ENCODE measurements at places on chromosomes 3 and 15.

DNA sequence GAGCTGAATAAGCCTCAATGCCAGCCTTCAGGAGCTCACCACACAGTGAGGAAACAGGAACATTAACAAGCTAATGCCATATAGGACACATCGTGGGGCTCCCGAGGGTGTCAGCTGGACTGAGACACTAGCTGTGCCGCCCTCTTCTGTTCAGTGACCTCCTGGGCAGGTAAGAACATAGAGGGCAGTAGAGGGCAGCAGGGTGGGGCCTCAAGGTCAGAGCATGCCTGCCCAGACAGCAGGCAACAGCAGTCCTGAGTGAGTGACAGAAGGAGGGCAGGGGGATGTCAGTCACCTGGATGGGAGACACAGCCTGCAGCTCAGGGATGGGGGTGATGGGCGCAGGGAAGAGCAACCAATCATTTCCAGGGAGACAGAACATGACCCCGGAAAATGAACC, 15.5 kb downstream of the NTRK3 start:
- no peak for DNase-seq

- DNase-seq = no peak
Measured at GRCh38 chr15:81224232-81224631, 27.6 kb downstream of the IL16 start.

DNA sequence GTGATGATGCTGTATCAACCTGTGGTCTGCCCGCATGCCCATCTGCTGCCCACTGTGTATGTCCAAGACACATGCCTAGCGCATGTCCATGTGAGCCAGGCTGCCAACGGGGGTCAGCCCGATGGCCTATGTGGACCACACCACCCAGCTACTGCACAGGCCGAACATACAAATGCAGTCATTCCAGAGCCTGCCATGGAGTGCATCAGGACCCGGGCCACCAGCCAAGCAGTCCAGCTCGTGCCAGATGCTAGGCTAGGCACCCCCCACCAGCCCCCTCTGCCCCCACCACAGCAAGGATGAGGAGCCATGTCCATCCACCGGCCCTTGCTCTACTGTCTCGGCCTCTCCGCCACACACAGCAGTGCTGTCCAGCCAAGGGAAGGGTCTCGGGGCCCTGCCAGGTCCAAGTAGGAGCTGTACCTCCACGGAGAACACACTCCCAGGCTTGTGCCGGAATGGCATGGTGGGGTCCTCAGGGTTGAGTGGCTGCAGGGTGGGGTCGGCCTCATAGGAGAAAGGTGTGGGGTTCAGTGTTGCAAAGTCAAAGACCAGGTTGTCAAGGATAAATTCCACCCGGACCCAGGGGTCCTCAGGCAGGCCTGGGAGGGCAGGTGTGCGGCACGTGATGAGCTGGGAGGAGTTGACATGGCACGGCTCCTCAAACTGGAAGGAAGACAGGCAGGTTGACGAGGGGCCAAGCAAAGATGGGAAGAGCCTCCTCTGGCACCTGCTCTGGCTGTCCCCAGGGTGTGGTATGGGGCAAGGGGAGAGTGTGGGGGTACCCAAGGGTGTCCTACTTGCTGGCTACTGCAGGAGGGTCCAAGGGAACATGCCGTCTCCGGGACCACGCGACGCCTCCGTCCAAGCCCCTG, 15.3 kb downstream of the PLXNB1 start:
- DNase-seq = no peak

DNA sequence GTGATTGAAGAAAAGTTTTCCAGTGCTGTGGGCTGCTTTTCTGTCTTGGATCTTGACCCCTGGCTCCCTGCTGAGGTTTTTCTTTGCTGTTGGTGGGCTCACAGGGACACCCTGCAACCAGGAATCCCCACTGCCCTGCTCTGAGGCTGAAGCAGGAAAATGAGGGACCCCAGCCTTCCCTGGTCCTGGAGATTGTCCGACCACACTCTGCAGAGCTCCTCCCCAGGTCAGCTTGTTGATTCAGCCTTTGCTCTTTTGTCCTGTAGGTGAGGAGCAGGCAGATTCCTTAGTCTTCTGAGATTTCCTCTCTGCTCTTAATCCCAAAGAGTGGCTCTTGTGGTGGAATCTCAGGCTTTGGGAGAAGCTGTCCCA, 194.5 kb downstream of the RPLP1 start:
- no peak for DNase-seq

DNA sequence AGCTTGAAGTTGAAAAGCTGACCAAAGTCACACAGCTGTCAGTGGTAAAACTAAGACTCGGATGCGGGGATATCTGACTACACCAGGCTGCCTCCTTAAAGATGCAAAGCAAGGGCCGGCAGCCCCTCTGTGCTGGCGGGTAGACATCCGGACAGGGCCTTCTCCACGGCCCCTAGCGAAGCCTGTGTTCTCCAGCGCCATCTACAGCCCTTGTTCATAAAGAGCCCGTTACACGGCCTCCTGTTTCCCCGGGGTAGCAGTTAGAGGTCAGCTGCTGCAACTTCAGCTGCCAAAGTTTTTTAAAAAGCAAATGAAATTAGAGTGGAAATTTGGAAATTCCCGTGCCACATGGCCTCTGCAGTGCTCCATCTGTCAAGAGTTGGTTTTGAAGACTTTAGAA, 383.0 kb downstream of the TBL1XR1 start:
- peak; percentile 24 for DNase-seq

DNA sequence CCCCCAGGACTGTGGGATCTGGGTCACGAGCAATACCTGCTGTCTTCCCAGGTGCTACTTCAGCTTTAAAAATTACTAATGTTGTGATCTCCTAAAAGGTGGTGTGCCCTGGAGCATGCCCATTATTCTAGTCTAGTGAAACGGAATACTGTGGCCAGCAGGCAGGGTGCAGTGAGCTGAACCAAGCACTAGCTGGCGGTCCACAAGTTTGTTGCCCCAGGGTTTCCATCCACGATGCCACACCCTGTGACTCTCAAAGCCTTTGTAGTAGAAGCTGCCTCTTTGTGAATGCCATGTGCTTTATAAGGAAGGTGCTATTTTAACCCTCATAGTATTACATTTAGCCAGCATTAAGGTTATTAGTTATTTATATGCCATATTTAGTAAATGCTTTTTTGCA, 49.1 kb downstream of the PXYLP1 start:
- DNase-seq = no peak

GRCh38 chr3:41037651-41038334, 161.5 kb upstream of the CTNNB1 start:
- no peak for DNase-seq

- DNase-seq = no peak
Measured at GRCh38 chr3:34948517-34948916, 690.8 kb upstream of the ARPP21 start.

DNA sequence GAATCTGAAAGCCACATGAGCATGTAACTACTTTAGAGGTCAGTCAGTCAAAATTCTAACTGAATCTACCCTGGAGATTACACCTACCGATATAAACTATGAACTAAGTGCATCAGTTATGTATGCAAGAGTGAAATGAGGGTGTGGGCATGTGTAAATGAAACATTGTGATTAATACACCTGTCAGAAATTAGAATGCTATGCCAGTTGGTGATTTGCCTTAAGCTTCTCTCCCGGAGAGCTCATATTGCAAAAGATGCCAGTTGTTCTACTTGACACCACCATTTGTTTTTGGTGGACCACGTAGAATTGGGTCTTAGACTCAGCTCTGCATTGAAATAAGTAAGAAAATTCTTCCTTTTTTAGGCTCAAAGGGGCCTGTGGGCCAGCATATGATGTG, 91.0 kb upstream of the KBTBD8 start:
- DNase-seq = no peak

GRCh38 chr3:101179637-101180036, 140.7 kb downstream of the IMPG2 start:
- DNase-seq = no peak

DNA sequence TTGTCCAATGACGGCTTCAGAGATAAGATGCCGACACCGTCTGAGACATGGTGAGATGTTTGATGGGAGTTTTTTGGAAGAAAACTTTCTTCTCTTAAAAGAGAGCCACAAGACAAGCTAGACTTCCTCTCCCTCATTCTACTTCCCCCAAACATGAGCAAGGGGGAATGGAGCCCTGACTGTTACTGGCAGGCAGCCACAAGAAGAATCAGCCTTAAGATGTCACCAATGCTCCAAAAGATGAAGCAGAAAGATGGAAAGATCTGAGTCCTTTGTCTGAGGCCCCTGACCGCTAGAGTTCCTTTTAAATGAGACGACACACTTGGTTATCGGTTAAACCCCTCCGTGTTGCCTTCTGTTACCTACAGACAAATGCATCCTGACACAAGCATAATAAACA, 108.7 kb downstream of the ST8SIA2 start:
- no peak for DNase-seq

GRCh38 chr15:88878720-88879184, 16.6 kb downstream of the HAPLN3 start:
- DNase-seq = peak; percentile 48

DNA sequence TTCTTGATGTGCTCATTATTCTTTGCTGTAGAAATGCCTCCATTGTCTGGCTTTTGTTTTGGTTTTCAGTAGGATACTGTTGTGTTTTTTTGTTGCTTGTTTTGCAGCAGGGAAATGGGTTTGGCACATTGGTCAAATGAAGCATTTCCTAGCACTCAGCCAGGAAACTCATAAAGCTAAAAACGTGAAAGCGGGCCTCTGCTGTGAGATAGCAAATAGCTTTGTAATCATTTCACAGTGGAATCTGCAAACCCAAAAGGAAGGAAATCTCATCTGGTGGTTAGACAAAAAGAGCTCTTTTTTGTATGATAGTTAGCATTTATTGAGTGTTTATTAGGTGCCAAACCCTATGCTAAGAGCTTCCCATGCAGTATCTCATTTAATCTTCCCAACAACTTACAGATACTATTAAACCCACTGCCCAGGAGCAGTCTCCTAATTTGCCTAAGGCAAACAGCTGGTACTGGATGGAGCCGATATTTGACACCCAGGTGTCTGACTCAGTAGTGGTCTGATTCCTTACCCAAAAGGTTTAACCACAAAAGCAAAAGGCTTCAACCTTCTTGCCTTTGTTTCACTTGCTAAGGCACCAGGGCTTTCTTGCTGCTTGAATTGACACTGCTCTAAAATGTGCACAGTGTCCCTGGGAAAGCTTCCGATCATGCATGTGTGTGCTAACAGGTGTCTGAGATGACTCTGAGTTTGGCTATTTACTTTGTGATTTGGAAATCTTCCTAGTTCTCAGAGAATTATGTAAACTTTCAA, 527.9 kb upstream of the MDFIC2 start:
- no peak for DNase-seq

DNA sequence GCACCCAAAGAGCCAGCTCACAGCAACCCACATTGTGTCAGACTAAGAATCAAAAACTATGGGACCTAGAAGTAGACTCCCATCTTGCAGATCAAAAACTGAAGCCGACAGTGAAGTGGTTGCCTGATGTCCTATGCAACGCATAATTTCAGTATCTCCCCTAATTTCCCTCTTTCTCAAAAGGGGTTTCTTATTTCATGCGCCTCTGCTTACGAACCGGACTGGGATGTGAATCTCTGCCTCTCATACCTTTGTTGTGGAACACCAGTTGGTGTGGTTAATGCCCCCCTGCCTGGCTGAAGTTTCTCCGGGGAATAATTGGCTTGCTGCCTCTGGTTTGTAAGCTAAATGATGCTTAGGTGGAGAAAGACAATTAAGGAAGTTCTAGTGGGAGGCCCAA, 514 bp upstream of the FAM174B start:
- DNase-seq = no peak

GRCh38 chr3:141486746-141487520, at the start of gene RASA2:
Gene RASA2, plus strand, starts transcription at chr3:141487027. Its CDS starts 57 bp downstream, at chr3:141487084.
- peak; percentile 85 for DNase-seq

DNA sequence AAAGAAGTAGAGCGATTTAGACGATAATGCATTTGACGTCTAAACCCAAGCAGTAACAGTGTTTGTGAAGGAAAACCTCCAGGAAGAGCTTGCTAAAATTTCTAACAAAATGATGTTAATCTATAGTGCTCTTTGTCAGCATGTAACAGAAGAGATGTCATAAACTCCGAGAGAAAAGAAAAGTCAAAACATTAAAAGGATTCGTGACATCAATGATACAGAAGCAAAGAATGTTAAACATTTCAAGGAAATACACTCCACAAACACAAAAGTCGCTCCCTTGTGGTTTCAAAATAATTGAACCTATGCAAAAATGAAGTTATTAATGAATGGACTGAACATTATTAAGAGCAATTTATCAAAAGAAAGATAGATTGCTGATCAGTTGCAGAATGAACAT, 27.9 kb downstream of the AADAC start:
- no peak for DNase-seq

- no peak for DNase-seq
Measured at GRCh38 chr15:26936502-26936901, 34.5 kb upstream of the GABRG3 start.

- DNase-seq = no peak
Measured at GRCh38 chr15:40789119-40789518, 17.8 kb upstream of the ZFYVE19 start.

DNA sequence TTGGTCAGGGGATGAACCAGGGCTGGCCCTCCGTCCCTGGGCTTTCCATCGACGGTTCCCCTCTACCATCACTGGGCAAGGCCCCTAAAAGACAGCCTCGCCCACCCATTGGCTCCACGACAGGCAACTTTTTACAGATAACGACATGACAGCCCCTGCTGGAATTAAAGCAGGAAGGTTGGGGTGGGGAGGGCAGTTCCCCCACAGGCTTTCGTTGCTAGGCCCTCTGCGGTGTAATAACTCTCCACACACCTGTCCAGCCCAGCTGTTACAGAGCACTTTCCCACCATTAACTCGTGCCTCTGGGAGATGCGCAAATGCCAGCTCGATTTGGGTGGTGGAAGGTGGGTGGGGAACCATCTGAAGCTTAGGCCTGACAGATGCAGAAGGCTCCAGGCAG, 264.2 kb upstream of the TLE3 start:
- DNase-seq = no peak

DNA sequence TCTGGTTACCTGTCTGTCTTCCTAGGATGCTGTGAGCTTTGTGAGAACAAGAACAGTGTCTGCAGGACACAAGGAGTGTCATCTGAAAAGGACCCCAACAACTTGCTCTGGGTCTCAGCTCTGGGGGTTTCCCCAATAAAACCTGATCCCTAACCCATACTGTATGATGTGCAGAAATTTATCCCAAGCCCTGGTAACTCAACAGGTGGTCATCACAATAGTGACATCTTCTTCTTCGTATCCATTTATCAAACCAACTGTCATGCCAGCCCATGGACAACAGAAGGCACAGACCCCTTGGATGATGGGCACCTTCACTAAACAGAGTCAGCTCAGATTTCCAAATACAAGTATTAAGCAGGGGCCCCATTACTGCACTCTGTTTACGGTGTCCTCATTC, 127.5 kb downstream of the UACA start:
- no peak for DNase-seq

DNA sequence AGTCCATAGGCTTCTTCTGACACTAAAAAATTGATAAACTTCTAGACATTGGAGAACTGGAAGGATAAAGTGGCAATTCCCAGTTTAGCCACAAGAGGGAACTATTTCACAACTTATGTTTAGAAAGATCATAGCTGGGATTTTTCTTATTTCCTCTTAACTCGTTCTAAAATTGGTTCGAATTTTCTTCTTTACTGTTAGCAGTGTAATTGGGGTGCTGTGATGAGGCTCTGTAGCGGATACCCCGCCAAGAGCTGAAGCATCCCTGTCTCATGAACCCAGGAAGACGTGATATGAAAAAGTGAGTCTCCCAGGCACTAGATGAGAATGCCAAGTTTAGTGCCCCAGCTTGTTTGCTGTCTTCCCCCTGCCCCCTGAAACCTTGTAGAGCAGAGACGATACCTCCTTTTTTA, 85.1 kb downstream of the PDCD6IP start:
- peak; percentile 43 for DNase-seq

GRCh38 chr3:8780279-8780678, 10.9 kb upstream of the OXTR start:
- DNase-seq = no peak

Data from ACHN (cell line).